ENCODE measurements at places on chromosomes 16 and 17.

GRCh38 chr17:43598357-43599045 lies 52.4 kb upstream of the ETV4 start:
- no peak for DNase-seq

GRCh38 chr16:3655396-3656159 lies 1.1 kb downstream of the DNASE1 start:
- no peak for DNase-seq

GRCh38 chr17:41505809-41506767 lies 676 bp upstream of the KRT13 start:
- DNase-seq: no peak

GRCh38 chr16:83603723-83604570 lies 203.8 kb upstream of the HSBP1 start:
- no peak for DNase-seq

- DNase-seq: no peak
These were observed 61.2 kb downstream of the USP31 start for GRCh38 chr16:23088018-23088417.

DNA sequence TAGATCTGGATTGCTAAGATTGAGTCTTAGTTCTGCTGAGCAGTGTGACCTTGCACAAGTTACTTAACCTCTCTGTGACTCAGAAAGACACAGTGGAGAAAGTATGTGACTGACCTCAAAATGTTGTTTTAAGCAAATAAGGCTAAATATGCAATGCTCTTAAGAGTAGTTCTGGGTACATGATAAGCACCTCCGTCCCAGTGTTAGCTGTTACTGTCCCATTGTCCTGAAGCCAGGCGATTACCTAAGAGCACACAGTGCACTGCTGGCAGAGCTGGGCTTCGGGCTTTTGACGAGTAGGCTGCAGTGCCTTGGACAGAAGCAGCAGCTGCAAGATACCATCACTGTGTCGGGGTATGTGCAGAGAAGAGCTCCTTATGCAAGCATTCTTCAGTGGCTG lies 32.7 kb upstream of the FOXF1 start:
- DNase-seq: no peak

- DNase-seq: no peak
These were observed 213.1 kb downstream of the CEP112 start for GRCh38 chr17:65978871-65979270.

- DNase-seq: no peak
These were observed 6.8 kb downstream of the TBKBP1 start for GRCh38 chr17:47700471-47701449.

DNA sequence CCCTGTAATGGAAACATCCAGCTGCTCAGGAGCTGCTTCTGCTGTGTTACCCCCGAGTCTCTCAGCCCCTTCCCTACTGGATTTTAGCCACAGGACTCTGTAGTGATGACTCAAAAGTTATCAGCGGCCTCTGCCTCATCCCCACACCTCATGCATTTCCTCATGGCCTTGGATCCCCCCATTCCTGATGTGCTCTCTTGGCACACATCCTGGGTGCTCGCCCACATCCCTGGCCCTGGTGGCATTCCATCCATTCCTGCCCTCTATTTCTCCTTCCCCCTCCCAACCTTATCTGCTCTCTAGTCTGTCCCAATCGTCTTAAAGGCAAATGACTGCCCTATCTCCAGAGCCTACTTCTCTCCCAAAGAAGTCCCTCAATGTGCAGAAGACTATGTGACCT lies 24.6 kb downstream of the MARF1 start:
- no peak for DNase-seq

DNA sequence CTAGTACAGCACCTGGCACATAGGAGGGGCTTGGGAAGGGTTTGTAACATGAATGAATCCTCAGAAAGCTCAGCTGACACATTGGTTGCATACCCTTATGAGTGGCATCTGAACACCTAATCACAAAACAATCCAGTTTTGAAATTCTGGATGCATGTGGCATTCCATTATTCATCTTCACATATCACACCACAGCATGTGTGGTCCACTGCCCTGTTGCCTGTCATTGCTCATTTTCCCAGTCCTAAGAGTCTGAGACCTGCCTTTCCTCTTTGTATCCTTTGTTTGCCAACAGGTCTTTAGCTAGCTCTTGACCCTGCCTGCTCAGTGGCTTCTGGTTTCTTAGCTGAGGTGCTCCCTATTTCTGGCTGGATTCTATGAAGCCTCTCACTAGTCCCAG lies 170.8 kb upstream of the ASIC2 start:
- no peak for DNase-seq

DNA sequence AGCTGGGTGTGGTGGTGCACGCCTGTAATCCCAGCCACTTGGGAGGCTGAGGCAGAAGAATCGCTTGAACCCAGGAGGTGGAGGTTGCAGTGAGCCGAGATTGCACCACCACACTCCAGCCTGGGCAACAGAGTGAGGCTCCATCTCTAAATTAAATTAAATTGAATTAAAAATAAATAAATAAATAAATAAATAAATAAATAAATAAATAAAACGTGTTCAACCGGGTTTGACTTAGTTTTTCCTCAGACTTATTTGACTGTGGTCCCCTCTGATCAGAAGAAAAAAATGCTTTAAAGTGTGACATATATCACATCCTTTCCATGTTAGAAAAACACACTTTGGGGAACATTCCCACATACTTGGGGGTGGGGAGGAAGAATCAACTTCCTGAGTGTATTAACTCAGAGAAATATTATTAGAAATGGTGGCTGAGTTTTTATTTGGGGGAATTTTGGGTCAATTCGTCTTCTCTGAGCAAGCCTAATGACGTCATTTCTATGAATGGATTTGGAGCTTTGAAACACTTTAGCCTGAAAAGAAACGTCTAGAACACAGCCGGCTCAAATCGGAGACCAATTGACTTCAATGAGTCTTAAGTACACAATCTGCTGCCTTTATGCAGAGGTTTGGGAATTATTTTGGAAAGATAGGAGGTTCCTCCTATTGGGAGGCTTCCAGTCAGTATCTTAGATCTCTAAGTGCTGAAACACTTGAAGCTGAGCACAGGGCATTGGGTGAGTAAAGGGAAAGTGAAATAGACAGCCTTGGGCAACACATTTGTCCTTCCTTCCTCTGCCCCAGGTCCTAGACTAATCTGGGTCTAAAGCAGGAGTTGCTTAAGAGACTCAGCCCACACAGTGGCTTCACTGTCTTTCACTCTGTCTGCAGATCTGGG lies 132.6 kb downstream of the PITPNC1 start:
- DNase-seq: no peak

All from NCI-H1417 treated with DMSO at 0.1 percent for 48 hours (cell line).